ENCODE measurements at places on chromosomes 5 and 9.

GRCh38 chr5:92868442-92868841 lies 712.6 kb downstream of the NR2F1-AS1 start:
- DNase-seq = no peak

GRCh38 chr5:124053340-124053739 lies 541.4 kb downstream of the CSNK1G3 start:
- no peak for DNase-seq

DNA sequence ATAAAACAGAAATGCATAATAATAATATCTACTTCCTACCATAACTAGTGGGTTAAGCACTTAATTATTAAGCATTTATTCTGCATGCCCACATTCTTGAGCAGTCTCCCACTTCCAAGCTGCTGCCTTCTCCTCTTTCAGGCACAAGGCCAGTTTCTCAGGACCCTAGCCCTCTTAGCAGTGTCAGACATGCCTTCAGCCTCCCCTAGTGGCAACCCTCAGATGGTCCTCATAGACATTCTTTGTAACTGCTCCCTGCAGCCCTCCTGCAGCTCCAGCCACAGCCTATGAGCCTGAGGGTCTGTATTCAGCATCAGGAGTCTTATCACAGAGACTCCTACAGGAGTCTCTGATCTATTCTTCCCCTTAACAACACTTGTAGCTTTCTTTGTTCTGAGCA lies 3.9 kb downstream of the IL9 start:
- DNase-seq = no peak

DNA sequence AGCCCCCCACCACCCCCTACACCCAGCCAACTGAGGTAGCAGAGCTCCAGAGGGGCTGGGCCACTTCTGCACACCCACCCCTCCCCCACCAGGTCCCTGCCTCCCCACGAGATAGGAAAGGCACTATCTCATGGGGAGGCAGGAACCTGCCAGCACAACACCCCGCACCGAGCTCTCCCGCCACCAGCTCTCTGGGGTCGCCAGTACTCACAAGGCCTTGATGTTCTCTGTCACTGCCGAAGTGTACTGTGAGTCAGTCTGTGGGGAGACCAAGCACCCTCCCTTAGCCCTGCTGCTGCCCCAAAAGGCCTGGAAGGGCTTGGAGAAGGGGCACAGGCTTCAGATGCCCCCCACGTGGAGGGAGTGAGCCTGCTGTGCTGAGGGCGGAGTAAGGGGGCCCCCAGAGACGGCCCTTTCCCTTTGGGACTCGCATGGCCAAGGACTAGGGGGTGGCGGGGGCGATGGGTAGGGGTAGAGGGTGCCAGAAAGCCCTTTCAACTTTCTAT lies 5.9 kb downstream of the MGAT4B start:
- DNase-seq = no peak

DNA sequence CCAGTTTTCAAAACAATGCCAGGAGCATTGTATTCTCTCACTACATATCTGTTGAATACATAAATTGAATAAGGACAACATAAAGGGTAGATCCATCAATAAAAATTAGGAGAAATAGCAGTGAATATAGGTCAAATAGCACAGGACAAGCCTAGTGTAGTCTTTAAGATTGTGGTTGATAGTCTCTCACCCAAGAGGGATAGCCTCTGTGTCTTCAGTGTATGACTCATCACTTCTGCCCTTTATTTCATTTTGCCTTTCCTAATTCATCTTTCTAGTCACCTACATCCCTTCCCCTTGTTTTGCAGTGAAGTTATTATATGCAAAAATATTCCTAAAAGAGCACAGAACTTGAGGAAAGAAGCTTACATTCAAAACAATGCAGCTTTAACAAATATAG lies 335.0 kb upstream of the TUSC1 start:
- no peak for DNase-seq

- DNase-seq = no peak
These were observed 95.7 kb downstream of the LHFPL2 start for GRCh38 chr5:78552729-78553342.

GRCh38 chr5:63602971-63603370 lies 359.3 kb downstream of the HTR1A start:
- DNase-seq = no peak

- no peak for DNase-seq
These were observed 97.4 kb downstream of the PPP2R2B start for GRCh38 chr5:146781157-146781556.

GRCh38 chr9:87569008-87569509 lies 71.4 kb downstream of the DAPK1 start:
- no peak for DNase-seq

DNA sequence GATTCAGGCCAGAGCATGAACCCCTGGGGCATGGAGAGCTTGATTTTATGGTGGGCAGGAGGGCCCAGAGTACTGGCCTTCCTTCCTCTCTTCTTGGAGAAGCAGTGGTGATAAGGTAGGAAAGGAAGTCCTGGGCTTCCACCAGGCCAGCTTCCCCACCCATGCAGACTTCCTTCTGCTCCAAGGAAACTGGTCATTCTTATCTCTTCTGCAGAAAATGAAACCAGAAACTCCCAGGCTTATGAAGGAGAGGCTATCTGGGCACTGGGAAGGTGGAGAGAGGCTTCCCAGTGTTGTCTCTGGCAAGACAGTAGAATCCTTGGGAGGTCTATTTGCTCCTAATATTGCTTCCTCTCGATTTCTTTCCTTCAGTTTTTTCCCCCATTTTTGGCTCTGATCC lies 110.5 kb upstream of the EQTN start:
- no peak for DNase-seq

DNA sequence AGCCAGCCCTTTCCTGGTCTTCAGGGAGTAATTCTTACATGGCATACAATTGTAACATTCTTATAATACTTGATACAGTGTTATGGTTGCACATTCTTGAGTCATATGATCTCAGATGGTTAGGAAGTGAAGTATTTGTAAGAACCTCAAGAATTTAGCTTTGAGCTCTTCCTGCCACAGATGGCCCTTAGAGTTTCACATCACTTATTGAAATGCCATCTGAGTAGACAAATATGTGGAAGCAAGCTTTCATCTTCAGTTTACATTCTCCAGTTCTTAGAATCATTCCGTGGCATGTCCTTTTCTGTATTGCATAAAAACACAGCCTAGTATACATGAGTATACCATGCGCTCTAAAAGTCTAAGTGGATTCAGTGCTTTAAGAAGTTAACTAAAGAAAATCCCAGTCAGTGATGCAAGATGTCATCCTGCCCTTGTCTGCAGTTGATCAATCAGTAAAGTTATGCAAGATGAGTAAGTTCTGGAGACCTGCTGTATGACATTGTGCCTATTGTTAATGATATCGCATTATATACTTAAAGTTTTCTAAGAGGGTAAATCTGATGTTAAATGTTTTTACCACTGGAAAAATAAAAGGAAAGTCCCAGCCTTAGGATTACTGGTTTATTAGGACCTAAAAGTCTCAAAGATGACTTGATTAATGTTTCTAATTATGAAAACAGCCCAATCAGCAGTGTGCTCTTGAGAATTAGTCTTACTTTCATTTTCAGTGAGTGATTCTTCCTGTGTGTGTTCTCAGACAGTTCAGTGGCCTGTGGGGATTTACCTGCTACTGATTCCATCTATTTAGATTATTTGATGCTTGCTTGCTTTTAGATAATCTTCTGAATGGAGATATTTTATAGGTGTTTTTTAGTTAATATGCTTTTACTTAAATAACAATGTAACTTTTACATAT lies 29.4 kb downstream of the RHOBTB3 start:
- DNase-seq = peak; percentile 12

DNA sequence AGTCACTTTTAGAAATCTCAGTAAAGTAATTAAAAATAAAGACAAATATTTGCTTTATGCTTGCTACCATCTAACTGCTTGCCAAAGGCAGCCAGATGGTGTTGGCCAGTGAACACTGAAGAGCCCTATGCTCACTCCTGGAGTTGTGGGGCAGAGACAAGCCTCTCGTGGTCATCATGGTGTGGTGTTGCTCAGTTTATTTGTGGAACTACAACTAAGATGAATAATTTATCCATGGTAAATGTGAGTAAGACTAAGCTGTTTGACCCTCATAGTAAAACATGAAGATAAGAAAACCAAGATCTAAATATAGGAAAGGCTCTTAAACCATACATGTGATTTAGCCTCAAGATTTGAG lies 100.7 kb downstream of the PDE8B start:
- no peak for DNase-seq

DNA sequence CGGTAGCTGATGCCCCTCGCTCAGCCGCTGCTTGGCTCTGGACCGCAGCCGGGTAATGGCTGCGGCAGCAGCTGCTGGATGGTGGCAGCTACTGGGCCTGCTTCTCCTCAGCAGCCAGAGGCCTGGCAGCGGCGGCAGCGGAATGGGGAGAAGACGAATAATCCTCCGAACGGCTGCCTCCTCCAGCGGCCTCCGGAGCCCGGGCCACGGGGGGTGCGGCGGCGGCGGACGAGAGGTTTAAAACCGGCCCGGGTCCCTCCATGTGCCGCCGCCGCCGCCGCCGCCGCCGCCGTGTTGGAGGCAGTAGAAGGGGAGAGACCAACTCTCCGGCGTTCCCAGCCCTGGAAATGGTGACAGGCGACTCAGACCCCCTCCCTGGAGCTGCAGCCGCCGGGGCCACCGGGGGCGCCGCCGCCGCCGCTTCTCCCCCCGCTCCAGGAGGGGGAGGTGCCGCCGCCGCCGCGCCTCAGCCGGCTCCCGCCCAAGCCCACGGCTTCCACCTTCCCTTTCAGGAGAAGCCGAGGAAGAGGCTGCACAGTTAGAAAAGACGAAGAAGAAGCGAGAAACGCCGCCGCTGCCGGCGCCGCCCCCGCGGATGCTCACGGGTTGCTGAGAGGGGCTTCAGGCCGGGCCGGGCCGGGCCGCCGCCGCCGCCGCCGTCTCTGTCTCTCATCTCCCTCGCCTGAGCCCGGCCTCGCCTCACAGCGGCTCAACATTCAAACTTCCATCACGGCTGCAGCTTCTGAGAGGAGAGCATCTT lies 118.4 kb upstream of the PRSS3 start:
- peak; percentile 34 for DNase-seq

DNA sequence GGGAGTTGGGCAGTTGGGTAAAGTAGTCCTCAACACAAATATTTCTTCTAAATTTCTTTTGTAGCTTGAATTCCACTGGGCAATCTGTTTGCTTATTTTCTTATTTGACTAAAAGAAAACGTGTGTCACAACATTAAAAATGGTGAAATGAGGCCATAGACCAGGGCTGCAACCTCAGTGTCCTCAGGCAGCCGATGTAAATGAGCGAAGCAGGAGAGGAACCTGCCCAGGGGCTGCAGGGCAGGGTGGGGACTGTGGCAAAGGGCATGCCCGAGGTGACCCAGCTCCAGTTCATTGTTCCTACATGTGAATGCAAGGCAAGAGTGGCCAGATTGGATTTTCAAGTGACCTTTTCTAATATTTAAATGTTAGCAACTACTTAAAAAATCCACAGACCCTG lies 74.7 kb downstream of the TENT4A start:
- DNase-seq = no peak

- DNase-seq = no peak
These were observed 46.3 kb upstream of the PALM2AKAP2 start for GRCh38 chr9:109733690-109734089.

DNA sequence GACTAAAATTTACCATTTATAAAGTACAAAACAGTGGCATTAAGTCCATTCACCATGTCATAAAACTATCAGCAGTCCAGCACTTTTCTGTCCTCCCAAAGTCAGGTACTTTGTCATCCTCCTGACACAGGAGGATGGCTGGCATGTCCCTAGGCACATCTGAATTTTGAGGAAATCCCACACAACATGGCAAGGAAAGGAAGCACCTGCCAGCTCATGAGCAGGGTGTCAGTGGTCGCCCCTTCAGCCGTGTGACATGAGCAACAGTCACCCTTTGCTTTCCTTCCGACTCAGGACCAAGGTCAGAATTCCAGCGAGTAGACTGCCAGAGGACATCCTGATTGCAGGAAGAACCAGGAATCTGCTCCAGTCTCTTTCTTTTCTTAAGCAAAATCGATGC lies 77.1 kb downstream of the PPARGC1B start:
- DNase-seq = no peak

DNA sequence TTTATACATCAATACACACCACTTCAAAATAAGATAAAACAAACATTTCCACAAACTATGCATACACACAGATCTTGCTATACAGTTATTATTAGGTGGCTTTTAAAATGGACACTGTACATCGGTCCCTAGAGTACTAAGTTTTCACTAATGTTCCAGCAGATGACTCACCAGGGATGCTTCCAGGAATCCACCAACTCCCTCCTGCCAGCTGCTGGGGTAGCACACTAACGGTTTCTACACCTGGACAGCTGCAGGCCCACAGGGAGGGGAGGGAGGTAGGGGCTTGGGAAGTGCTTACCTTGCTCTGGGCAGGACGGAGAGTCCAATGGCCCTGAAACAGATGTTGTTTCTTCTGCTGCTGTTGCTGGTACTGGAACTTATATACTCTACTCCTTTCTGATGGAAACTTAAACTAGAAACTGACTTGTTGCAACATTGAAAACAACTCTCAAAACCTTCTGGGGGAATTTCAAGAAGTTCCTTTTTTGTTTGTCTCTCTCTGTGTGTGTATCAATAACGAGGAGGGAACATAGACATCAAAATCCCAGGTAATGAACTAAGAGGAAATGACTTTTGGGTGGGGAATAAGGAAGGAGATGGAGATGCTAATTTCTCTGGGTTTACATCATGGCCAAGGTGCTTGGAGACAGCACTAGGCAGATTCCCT lies at the start of gene IL12B:
IL12B (minus strand) TSS at position 357 of the 670 bp plus-strand sequence. CDS start 3,705 bp downstream, outside the sequence.
- DNase-seq = no peak

Data from CD4-positive, alpha-beta T cell treated with Interleukin-17A for 4 hours (primary cell).